Fibroblast of lung (primary cell): ENCODE measurements at places on chromosomes 12 and 14.

- no peak overlapping the region for H3K27ac ChIP-seq
- no peak overlapping the region for H3K4me3 ChIP-seq
- no peaks in the 10 kb centered on the region for H3K36me3 ChIP-seq
Observed at GRCh38 chr12:26768611-26769603, 64.1 kb downstream of the ITPR2 start.

DNA sequence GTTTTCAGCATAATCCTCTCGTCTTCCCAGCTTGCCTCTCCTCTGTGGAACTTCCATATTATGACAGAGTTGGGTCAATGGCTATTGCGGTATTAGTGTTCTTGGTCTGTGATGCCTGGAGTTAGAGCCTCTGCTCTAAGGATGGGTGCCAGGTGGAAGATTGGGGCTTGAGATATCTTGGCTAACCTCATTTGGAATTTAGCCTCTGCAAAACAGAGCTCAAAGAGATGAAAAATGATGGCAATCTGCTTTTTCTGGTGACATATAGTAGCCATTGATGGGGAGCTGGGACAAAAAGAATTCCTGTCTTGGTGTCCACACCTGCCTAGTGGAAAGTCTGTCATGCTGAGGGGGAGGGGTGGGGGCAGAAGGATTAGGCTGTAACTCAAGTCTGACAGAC, 152.1 kb downstream of the RPL10L start:
- H3K4me3 ChIP-seq: no peak overlapping the region
- H3K27me3 ChIP-seq: no peaks in the 10 kb centered on the region
- DNase-seq: no peak
- no peak overlapping the region for H3K27ac ChIP-seq

DNA sequence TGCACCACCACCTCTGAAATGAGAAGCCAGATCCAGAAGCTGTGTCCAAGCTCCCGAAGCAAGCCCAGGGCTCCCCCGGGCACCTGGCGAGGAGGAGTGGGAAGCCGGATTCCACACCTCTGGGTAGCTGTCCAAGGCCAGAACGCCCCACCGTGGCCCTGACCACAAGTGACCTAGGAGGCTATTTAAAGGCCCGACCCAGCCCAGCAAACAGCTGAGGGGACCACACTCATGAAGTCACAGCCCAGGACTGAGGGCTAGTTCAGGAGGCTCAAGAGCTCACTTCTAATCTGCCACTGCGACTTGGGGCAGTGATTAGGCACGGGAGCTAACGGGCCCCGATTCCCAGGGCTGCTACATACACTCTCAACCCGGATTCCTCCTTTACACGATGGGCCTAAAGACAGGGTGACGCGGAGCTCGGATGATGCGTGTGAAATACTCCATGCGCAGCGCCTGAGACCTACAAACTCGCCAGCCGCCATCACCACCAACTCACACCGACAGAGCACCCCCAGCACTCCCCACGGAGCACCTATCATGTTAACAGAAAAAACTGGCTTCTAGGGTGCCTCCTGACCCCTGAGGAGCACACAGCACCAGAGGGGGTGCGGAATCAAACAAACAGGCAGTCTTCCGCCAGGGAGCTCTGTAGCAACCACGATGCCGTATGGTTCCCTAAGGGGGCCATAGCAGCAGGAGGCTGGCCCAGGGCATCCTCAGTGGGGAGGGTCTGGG, 84.0 kb upstream of the GPR68 start:
- DNase-seq: no peak
- H3K4me1 ChIP-seq: no peaks in the 10 kb centered on the region
- H3K27me3 ChIP-seq: peaks cover 4% of the 10 kb centered on the region
- H3K27ac ChIP-seq: no peak overlapping the region
- H3K36me3 ChIP-seq: no peaks in the 10 kb centered on the region

DNA sequence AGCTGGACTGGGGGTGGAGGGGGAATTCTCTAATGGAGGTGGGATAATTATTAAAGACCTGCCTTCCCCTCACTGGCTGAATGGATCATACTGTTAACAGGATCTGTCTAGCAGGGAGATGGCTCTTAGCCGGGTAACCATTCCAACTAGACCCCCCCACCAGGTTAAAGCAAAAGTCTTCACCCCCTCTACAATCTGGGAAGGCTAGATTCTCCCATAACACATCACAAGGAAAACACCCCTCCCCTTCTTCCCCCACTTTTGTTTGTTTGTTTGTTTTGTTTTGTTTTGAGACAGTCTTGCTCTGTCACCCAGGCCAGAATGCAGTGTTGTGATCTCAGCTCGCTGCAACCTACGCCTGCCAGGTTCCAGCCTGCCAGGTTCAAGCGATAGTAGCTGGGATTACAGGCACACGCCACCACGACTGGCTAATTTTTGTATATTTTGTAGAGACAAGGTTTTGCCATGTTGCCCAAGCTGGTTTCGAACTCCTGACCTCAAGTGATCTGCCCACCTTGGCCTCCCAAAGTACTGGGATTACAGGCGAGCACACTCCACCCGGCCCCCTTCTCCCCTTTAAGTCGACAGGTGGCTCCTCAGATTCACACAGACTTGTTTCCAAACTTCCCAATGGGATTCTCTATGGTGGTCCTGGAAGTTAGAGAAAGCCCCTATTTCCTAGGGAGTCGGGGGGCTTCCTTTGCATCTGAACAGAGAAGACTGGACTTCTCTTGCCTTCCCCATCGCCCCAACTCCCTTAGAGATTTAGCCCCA, 3.5 kb upstream of the BAZ2A start:
- peak overlapping the region; percentile 81 for H3K4me3 ChIP-seq
- peaks cover 22% of the 10 kb centered on the region for H3K4me1 ChIP-seq
- no peak for DNase-seq
- H3K36me3 ChIP-seq: peaks cover 6% of the 10 kb centered on the region
- no peaks in the 10 kb centered on the region for H3K27me3 ChIP-seq
- H3K27ac ChIP-seq: no peak overlapping the region

GRCh38 chr12:93273834-93274564, 103.7 kb upstream of the NUDT4 start:
- no peaks in the 10 kb centered on the region for H3K27me3 ChIP-seq
- H3K27ac ChIP-seq: no peak overlapping the region
- DNase-seq: no peak
- H3K4me1 ChIP-seq: no peaks in the 10 kb centered on the region

DNA sequence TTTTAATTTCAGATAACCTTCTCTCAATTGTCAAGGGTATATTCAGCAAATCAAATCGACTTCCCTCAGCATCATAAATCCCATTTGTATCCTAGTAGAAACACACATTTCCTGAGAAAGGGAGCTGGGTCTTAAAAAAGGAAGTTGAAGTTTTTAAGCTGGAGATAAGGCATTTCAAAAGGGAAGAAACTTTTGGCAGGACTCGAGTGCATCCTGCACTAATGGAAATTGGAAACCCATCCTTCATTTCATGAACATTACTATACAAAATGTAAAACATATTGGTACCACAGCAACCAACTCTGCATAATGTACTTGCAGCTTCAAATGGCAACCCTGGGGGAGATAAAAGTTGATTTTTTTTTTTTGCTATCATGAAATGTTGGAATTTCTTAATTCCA, 23.7 kb upstream of the TMCC3 start:
- no peak overlapping the region for H3K4me3 ChIP-seq
- no peak overlapping the region for H3K27ac ChIP-seq
- peaks cover 2% of the 10 kb centered on the region for H3K27me3 ChIP-seq
- no peak for DNase-seq
- no peaks in the 10 kb centered on the region for H3K4me1 ChIP-seq
